ENCODE measurements at places on chromosomes 5 and 9.

GRCh38 chr5:16626696-16627264, 10.0 kb upstream of the RETREG1 start:
- no peak for DNase-seq

- no peak for DNase-seq
These were observed 3.2 kb downstream of the COMMD10 start for GRCh38 chr5:116088062-116088461.

GRCh38 chr9:93576258-93577077, at the start of gene PHF2:
PHF2 (plus strand) TSS chr9:93576584; CDS start chr9:93576774, 190 bp downstream.
- DNase-seq = no peak

GRCh38 chr5:145825751-145826180, 9.4 kb downstream of the PRELID2 start:
- DNase-seq = no peak

Measured in D721Med (cell line).